ENCODE measurements at places on chromosomes 16 and 17. TPM values are rescaled to one million over a fixed set of nuclear protein-coding genes. Genes with fewer than 3 reads are reported as not detected.

SLC5A10 gene
- not detected for total RNA-seq

GRCh38 chr17:79054200-79054960, 20.2 kb upstream of the ENGASE start:
- DNase-seq: no peak

DNA sequence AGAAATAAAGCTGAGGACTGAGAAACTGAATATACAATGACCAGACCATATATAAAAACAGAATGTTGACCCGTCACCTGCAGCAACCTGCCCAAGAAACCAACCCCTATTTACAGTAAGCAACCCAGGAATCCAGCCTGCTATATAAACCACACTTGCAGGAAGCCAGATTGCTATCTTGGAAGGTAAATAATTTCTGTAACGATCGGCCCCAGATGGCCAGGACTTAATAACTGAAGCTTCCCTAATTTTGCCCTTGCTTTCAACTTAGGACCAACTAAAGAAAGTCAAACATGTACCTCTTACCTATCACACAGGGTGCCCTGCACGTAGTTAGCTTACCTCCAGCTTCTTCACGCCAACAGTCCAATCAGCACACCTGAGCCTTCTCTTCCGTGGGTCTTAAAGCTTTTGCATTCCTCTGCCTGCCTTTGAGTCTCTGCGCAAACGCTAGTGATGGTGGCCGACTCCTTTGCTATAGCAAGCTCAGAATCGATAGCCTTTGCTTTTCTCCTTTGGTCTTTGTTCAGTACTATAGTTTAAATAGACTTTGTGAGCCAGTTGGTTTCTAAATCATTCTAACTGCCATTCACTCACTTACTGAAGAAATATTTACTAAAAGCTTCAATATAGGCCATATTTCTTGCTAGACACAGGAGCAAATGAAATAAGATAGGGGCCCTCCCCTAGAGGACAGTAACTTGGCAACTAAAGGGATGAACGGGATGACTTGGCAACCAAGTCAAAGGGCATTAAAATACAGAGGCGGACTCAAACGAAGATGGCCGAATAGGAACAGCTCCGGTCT, 31.3 kb downstream of the MPHOSPH6 start:
- no peak for DNase-seq

- DNase-seq: no peak
Observed at GRCh38 chr16:52251495-52251894, 295.4 kb downstream of the TOX3 start.

DNA sequence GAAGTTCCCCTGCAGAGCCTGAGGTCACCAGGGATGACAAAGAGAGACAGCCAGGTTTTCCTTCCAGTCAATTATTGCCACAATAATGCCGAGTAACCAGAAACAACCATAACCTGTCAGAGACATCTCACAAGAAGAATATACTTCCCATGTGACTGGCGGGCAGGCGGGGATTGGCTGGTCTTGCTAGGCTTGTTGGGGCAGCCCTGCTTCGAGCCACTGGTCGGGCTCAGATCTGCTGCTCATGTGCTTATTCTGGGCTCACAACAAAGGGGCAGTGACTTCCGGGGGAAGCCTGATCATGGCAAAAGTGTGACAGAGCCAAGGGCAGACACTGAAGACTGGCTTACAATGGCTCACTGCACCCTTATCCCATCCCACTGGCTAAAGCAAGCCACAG, 48.1 kb upstream of the IRX6 start:
- DNase-seq: no peak

DNA sequence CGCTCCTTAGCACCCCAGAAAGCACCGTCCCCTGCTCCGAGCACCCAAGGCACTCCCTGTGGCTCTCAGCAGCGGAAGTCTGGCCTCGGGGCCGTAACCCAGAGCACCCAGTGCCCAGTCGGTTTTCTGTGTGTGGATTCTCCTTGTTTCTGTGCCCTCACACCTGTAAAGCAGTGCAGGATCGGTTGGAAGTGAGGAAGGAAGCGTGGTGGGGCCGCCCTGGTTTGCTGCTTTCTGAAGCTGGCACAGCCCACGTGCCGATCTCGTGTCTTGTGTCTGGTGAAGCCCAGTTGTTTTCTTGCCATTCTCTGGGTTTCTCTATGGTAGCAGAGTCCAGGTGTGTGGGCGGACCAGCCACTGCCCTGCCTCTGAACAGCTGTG, 3.7 kb downstream of the ACSF3 start:
- no peak for DNase-seq

AATK gene
- not detected for total RNA-seq

ATP2A1 gene
- 0.64 TPM for total RNA-seq

GRCh38 chr17:8019166-8019565, 16.8 kb downstream of the GUCY2D start:
- no peak for DNase-seq

GRCh38 chr17:80861892-80862291, 129.7 kb upstream of the CHMP6 start:
- DNase-seq: no peak

DNA sequence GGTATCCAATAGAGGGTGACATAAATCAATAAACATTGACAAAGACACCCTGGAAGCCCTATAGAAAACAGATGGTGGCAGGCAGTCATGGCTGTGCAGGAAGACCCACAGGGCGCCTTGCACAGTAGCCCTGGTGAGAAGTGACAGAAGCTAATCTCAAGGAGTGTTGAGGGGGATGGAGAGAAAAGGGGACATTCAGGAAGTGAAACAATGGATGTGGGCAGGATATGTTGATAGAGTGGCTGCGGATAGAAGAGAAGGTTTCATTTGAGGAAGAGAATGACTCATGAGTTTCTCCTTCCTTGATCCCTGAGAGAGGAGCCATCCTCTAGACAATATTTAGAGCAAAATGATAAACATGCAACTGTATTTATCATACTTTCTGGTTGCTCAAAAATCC, 468.8 kb upstream of the HSBP1 start:
- DNase-seq: no peak

TBC1D3I gene
- total RNA-seq: 0.42 TPM

CDH1 gene
- total RNA-seq: 0.21 TPM

PPL gene
- 9.7 TPM for total RNA-seq

GPR142 gene
- not detected for total RNA-seq

DNA sequence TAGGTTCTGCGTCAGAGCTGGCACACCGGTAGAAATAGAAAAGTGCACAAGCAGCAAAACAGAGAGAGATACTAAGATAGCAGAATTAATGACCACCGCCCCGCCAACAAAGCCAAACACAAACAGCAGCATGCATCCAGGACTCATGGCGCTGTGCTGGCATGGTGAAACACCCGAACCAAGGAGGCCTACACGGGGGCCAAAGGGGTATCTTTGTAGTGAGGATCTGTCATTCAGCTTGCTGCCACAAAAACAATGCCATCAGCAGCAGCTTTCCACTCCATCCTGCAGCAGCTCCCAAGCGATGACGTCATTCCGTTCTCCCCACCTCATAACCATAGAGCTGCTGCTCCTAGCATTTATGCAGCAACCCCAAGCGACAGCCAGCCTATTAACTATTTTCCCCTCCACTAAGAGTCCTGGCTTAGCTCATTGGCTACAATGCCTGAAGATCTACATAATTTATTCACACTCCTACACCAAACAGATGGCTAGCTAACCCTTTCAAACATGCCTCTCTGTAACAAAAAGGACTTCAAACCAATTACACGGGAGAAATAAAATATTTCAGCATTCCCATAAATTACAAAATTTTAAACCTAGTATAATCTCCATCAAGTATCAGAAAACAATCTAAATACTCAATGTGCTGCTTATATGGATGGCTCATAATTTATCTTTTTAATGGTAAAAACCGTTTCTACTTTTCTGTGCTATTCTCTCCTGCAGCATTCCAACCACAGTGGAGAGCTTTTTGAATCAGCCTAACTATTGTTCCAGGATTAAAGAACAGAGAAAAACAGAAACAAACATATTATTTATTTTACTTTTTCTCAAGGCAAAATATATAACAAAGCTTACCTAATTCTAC, 73.9 kb downstream of the SPAG9 start:
- no peak for DNase-seq

DNA sequence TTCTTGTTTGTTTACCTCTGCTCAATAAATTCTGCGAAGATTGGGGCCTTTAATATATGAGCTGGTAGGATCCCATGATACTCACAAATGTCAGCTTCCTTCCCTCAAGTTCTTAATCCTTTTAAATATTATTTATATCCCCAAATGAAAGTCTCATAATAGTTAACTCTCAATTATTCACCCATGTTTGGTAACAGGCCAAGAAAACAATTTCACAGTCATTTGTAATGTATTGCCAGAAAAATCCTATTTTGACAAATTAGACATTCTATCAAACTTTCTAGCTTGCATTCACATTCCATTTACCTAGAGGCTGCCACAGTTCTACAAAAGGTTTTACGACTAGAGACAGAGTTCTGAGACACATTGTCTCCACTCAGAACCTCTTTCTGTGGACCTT, 441.2 kb downstream of the UTP18 start:
- DNase-seq: no peak

DNA sequence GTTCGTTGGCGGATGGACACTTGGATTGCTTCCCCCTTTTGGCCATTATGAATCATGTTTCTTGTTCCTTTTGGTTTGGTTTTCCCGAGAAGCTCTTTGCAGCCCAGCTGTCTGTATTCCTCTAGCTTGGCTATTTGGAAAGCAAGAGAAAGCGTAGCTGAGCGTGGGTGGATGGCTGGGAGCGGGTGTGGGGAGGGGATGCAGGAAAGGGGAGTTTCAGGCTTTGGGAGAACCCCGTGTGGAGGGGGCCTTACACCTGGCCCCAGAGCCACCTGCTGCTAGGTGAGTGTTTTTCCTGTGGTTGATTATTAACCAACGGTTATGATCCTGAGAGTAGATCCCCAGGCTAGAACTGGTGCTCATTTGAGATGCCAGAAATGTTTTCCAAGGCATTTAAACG, 103.7 kb downstream of the RAP1GAP2 start:
- no peak for DNase-seq
